ENCODE measurements at places on chromosomes 12 and 14.
A peak's percentile ranks its signal among the peaks of the same experiment; 100 is the strongest.

DNA sequence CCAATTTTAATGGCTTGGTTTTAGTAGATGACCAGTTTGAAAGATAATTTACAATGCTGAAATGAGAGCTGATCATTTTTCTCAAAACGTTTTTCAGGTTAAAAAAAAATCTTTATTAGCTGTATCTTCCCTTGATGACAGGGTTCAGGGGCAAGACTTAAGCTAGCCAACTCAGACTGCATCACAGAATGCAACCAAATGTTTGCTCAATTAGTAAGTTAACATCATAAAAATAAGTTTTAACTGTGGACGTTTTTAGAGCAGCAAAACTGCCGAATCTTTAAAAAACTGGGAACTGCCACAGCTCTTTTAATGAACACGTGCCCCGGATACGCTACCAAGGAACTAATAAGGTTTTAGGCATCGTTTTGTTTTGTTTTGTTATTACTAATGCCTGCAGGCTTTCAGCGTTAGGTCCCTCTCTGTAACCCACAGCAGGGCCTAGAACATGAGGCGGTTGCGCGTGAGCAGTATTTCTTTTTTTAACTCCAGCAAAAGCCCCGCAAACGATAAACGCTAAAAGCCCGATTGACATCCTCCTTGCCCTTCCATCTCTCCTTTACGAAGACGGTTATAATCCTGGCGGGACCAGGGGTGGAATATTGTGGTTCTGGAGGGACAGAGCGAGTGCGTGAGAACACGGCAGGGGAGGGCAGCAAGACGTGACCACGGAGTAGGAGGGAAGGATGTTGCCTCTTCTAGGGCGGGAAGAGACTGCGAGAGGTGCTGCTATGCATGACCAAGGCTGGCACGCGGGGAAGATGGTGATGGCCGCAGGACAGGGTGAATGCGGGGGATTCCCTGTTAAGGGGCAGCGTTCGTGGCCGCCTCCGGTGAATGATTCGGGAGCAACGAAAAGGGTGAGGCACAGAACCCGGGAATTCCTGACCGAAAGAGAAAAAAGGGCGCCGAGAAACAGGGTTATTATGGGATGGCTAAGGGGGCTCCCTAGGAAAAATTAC is 652 bp downstream of the SUPT16H start:
- DNase-seq: peak; percentile 42

DNA sequence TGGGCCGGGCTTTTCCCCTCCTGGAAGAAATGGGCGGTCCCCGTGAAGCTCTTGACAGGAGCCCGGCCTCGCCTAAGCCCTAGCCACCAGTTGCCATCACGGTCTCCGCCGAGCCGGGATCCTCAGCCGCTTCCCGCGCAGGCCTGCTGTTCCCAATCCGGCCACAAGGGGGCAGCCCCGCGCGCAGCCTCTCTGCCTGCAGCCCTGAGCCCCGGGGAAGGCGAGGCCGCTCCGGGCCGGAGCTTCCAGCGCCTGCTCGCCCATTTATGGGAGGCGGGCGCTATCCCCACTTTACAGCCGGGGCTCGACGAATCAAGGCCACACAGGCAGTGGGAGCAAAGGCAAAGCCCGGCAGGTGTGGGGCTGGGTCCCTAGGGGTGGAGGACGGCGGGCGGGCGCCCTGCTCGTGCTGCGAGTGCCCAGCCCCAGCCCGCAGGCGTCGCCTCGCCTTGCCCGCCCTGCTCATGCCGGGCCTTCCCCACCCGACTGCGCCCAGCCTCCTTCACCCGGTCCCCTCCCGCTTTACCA is 61.5 kb downstream of the LGMN start:
- DNase-seq: peak; percentile 57

DNA sequence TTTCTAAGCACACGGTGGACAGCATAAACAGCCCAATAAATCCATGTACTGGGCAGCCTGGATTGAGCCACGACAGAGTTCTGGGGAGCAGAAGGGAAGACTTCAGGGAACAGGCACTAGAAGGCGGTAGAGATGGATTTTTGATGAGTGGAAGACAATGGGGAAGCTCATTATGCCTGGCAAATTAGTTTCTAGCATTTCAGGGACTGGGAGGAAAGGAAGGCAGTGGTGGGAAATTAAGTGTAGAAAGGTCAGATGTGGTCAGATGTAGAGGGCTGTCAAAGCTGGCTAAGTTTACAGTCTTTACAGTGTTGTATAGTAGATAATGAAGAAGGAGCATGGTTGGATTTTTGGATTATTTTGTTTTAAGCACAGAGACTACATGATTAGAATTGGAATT is 9.2 kb downstream of the EGLN3 start:
- DNase-seq: no peak

DNA sequence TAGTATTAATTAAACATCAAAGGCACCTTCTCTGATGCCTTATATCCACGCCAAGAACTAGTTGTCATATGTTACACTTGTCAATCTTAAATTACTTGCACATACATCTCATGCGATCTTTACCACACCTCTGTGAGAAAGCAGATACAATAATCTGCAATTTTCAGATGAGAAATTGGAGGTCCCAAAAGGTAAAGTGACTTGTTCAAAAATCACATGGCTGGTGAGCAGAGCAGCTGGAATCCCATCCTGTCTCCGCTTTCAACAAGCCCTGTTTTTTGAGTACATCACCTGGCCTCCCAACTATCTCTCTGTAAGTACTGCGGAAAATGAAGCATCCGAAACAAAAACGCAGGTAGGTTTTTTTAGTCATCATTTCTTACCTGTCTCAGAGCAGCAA is 203.4 kb upstream of the FOXN3 start:
- DNase-seq: no peak

- no peak for DNase-seq
These were observed 269.3 kb downstream of the SNAPC1 start for GRCh38 chr14:62031504-62031903.

DNA sequence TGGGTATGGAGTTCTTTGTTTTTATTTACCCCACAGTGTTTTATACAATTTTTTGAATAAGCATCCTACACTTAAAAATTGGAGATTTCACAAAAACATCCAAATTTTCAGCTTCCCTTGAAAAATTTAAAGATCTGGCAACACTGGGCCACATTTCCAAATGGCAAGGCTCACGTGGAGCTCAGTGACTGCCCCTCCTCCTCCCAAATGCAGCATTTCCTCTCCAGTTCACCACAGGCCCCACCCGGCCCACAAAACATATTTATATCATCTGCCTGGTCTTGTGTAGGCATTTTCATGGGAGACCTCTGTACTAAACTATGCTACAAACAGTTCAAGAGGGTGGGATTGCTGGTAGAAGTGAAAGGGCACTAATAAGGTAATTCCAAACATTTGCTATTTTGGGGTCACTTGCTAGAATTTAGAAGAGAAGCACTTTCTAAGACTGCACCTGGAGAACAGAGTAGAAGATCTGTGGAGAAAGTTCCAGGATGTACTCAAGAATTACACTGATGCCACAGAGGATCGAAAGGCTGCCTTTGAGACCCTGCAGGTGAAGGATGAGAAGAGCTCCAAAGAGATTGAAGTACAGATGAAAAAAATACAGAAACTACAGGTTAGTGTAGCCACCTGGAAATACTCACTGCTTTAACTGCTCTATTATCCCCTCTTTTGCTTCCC is 7.3 kb downstream of the FKBP11 start:
- DNase-seq: no peak

DNA sequence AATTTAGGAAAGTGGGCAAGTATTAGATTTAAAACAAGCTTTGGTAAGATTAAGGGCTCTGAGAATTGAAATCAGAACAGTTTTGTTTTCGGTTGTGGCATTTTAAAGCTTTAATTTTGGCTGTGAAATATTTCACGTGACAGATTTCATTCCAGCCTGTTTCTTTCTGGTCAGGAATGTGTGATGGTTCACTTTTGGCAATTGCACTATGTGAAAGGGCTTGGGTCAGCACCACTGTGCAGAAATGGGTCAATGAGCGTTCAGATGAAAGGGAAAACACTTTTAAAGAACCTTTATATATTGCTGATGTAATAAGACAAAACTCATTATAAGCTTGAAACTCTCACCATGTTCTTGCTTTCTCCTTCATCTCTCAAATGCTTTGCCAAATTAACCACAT is 17.1 kb downstream of the NUBPL start:
- DNase-seq: no peak

DNA sequence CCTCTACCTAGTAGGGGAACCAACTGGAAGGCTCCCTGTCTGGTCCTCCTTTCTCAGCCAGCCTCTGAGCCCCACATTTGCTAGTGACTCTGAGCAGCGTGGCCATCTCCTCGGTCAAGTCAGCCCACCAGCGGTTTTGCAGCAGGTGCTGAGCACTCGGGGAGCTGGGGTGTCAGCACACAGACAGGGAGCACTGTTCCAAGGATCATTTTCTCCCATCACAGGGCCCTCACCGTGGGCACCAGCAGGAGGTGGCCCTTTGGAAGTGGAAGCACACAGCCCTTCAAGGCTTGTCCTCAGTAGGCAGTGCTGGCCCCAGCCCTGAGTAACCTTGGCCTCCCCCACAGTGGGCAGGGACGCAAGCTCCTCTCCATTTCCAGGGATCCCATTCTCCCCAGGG is 24.1 kb upstream of the EML1 start:
- DNase-seq: no peak

GRCh38 chr12:25262389-25263074 is 11.8 kb upstream of the KRAS start:
- DNase-seq: no peak

DNA sequence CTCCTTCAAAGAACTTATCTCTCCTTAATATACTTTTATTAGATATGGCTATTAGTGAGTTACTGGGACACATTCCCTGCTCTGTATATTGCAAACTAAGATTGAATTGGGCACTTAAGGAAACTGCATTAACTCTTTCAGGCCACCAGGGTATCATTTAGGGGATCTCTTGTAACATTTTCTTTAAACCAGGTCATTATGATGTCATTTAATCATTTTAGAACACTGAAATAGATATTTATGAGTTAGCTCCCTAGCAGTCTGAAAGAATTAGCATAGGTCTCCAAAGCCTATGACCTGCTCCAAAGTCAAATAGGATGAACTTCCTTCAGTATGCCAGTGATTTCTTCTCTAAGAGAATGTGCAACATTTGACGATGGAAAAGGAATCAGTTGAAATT is 506.9 kb downstream of the FOXG1 start:
- no peak for DNase-seq

DNA sequence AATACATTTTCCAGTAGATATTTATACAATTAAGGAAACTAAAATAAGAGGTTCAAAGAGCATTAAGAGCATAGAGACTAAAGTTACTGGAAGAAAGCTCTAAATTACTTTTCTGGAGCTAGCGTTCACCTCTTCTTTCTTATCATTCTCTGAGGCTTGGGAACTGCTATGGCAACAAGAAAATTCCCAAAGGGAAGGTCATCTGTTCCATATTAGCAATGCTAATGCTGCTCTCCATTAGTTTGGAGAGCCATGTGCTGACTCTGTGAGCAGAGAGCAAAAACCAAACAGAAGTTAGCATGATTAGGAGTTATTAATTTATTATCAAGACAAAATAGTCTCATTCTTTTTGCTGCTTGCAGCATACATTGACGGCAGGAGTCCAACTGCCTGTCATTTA is 143.1 kb upstream of the SLC16A7 start:
- no peak for DNase-seq

- no peak for DNase-seq
These were observed 377.9 kb downstream of the GALC start for GRCh38 chr14:87615047-87615446.

GRCh38 chr12:52043386-52044212 is 7.6 kb upstream of the NR4A1 start:
- no peak for DNase-seq

DNA sequence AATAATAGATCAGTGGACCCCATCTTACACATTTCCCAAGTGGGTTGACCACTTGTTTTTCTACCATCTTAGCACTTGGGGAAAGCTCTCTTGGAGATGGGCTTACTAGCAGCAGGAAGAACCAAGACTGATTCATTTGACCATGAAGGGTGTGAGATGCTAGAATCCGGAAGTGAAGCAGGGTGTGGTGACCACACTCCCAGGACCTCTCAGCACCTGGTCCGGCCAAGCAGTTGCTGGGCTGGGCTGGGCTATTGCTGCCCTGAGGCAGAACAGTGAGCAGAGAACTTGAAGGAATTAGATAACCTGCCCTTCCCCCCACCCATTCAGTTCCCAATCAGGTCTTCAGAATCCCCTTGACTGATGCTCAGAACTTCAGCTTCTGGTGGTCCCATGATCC is 24.4 kb downstream of the ADCY6 start:
- no peak for DNase-seq

DNA sequence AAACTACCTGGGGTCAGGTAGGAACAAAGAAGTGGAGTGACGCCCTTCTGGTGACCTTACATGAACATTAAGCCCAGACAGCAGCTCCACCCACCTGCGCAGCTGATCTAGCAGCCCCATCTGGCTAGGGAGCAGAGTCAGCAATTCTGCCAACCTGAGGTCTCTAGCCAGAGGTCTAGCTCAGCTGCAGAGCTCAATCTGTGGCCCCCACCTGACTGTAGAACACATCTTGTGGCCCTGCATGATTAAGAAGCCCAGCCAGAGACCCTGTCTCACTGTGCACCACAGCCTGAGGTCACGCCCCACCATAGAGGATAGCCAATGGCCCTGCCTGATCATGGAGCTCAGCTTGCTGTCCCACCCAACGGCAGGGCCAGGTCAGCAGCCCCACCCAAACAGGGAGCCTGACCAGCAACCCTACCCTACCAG is 50.6 kb upstream of the HIGD1C start:
- DNase-seq: no peak

- no peak for DNase-seq
These were observed 137.0 kb downstream of the ZFP36L1 start for GRCh38 chr14:68655911-68656316.

DNA sequence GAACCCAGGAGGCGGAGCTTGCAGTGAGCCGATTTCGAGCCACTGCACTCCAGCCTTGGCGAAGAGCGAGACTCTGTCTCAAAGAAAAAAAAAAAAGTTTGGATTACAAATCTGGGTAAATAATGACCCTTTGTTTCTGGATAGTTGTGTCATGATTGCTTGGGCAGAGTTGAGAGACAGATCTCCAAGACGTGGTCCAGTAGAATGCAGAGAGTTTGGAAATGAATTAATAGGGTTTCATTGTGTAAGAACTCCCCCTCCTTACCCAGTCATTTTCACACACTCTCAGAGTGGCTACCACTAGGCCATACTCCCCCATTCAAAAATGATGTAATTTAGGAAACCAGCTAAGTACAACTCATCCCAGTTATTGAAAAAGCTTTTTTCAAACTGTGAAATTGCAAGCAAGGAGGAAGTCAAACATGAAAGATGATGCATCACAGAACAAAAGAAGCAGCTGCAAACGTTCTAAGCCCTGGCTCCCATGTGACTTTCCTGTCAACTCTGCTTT is 1331.9 kb downstream of the AACS start:
- DNase-seq: no peak

GRCh38 chr14:22313172-22313801 is 275.7 kb downstream of the DAD1 start:
- no peak for DNase-seq

DNA sequence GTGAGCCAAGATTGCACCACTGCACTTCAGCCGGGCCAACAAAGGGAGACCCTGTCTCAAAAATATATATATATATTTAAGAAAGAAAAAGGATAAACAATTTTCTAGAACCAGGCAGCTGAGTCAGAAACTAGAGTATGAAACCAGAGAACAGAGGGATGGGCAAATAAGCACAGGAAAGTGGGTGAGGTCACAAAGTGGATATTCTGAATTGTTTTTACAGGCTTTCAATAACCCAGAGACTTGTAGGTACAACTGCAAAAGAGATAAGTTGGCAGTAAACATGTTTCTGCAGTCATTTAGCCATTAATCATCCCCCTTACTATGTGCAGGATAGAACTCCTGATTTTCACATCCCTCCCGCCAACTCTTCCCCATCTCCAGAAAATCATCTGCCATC is 94.2 kb downstream of the BTG1 start:
- DNase-seq: no peak

GRCh38 chr14:50822501-50823042 is 8.4 kb downstream of the NIN start:
- DNase-seq: no peak
